ENCODE measurements at places on chromosomes 3 and 15.

GRCh38 chr3:171226794-171227193 lies 200.3 kb upstream of the SLC2A2 start:
- DNase-seq = no peak

- DNase-seq = peak; percentile 36
Observed at GRCh38 chr3:61996366-61996765, 377.0 kb downstream of the FEZF2 start.

DNA sequence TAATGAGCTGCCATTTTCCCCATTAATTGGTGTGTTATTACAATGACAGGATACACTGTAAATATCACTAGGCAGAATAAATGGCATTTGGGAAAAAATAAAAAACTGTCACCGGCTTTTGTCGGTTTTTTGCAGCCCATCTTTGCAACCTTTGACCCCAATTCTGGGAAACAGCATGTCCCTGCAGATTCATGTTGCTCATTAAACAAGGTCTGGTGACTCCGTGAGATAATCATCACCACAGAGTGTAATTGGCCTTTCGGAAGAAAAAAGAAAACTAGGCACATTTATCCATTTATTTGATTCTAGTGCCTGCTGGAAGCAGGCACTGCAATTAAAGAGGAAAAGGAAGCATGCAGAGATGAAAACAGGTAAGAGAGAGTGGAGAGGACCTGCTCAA lies 64.5 kb downstream of the TRAT1 start:
- no peak for DNase-seq

GRCh38 chr15:97057503-97057902 lies 727.0 kb downstream of the NR2F2 start:
- DNase-seq = no peak

- DNase-seq = no peak
Observed at GRCh38 chr3:48057521-48057920, 41.3 kb upstream of the MAP4 start.

DNA sequence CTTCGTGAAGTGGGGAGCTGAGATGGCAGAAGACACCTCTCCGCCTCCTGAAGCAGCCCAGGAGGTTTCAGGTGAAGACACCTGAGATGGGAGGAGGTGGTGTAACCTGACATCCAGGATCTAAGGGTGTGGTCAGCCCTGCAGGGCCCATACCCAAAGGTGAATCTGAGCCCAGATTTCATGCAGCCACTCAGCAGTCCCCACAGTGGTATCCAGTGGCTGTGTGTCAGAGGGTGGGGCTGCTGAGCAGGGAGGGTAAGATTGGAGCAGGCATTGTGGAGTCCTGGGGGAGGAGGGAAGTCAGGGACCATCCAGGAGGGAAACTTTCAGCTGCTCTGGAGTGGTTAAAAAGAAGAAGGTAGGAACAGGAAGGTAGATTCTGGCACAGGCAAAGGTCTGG lies 46.0 kb upstream of the SMAD6 start:
- no peak for DNase-seq

DNA sequence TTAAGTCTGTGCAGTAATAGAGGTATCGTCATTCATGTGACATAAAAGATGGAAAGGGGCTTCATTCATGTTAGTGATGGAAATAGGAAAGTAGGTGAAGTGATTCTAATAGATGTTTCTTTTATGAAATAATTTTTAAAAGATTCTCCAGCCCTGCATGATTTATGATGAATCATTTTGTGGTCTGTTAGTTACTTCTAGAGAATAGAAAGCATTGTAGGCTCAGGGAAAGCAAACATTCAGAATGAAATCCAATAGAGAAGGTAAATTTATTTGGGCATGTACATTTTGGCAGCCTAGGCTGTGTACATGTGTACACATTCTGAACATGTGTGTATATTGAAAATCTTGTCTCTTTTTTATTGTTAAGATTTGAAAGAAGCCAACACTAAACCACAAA lies 23.1 kb downstream of the PPARG start:
- DNase-seq = no peak

GRCh38 chr3:115898656-115899410 lies 275.5 kb downstream of the GAP43 start:
- DNase-seq = no peak

DNA sequence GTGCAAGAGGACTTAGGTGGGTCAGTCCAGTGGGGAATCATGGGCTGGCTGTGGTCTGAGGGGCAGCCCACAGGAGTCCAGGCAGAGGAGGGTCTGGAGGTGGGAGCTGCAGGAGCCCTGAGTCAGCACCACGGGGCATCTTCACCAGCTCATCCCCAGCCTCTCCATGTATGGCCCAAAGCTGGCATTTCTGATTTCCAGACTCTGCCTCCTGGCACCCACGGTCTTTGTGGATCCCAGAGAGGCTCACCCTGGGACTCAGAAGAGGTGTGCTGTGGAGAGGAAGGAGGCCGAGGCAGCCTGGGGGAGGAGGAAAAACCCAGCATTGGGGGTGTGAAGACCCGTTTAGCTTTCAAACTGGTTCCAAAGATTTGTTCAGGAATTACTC lies 64.5 kb upstream of the KLF13 start:
- no peak for DNase-seq

- DNase-seq = peak; percentile 67
Observed at GRCh38 chr3:58630076-58630709, 36.4 kb downstream of the FAM3D start.

GRCh38 chr15:27238209-27238608 lies 267.2 kb downstream of the GABRG3 start:
- DNase-seq = no peak

- no peak for DNase-seq
Observed at GRCh38 chr3:42665050-42665878, 11.8 kb downstream of the ZBTB47 start.

- DNase-seq = no peak
Observed at GRCh38 chr3:23193831-23194230, 9.3 kb upstream of the UBE2E2 start.

All from M059J (cell line).